ENCODE measurements at places on chromosomes 11 and 22. TPM values are rescaled to one million over a fixed set of nuclear protein-coding genes. Genes with fewer than 3 reads are reported as not detected.

DNA sequence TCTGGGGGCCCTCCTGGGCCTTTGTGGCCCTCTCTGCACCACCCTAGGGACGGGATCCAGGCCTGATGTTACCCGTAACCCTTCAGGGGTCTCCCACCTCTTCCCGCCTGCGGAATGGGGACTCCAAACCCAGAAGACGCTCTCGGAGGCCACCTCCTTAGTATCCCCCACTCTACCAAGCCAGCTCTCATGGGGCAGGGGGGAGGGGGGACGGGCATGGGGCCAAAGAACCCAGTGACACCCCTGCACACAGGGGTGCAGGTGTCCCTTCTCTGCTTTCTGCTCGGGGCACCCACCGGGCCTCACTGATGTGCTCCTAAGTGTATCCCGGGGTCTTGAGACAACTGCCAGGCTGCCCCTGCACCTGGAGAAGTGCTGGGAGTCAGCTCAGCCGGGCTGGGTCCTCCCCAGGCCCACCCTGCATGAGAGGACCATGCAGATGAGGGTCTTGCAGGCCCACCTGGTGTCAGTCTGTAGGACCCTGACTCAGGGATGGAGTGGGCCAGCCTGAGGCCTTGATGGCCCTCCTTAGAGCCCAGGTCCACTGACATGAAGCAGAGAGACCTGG, 176.9 kb downstream of the IGLL1 start:
- DNase-seq, result no peak

C11orf65 gene
- 0.24 TPM for total RNA-seq

TPBGL gene
- total RNA-seq, result not detected

GRCh38 chr11:13011466-13012055, 2.4 kb downstream of the RASSF10 start:
- DNase-seq, result no peak

- DNase-seq, result no peak
Observed at GRCh38 chr11:117020869-117021564, 77.2 kb downstream of the SIK3 start.

GRCh38 chr22:37774728-37775127, 33.0 kb upstream of the GCAT start:
- no peak for DNase-seq

GRCh38 chr11:19200410-19201201, 1.2 kb downstream of the CSRP3 start:
- DNase-seq, result peak; percentile 77

Data from RPMI7951 (cell line).